ENCODE measurements at places on chromosomes 12 and 14. TPM values are rescaled to one million over a fixed set of nuclear protein-coding genes. Genes with fewer than 3 reads are reported as not detected.

- no peak for DNase-seq
Observed at GRCh38 chr12:55713721-55714120, 2.1 kb upstream of the BLOC1S1 start.

DNA sequence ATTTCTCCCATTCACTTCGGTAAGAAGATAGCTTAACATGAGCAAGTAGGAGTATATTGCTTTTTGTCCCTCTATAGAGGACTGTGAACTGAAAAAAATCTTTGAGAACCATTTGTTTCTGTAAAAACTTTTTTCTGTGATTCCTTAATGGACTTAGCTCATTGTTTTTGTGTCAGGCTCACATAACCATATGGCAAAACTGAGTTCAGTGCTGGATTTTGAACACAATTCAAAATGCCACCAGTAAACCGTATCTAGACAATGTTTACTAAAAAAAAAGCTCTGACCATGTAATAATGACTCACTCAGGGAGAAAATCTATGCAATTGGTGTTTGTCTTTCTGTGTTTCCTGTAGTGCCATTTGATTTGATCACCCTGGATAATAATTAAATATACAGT, 5.2 kb downstream of the TRHDE start:
- no peak for DNase-seq

GRCh38 chr12:12887471-12887870, 3.9 kb upstream of the GPRC5A start:
- no peak for DNase-seq

The SOX5 gene
- 4.2 TPM for total RNA-seq

The CLEC6A gene
- not detected for total RNA-seq

The GPR68 gene
- not detected for total RNA-seq
